RWPE1 (cell line): ENCODE measurements at places on chromosomes 3 and 15.

DNA sequence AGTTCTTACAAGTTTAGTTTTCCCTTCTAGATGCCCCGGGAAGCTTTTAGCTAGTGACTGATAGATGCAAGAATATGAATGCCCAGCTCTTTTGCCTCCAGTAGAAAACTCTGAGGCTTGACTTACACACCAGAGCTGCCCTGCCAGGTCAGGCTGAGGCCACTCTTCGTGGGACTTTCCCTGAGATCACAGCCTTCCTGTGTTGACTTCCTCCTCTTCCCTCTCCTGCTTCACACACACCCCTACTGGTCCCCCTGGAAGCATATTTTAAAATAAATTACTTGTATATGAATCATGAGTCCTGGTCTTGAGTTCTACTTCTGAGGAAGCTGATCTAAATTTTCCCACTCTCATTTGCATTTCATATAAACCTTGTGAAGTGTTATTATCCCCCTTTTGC, 413.7 kb downstream of the PDCD6IP start:
- DNase-seq, result no peak

DNA sequence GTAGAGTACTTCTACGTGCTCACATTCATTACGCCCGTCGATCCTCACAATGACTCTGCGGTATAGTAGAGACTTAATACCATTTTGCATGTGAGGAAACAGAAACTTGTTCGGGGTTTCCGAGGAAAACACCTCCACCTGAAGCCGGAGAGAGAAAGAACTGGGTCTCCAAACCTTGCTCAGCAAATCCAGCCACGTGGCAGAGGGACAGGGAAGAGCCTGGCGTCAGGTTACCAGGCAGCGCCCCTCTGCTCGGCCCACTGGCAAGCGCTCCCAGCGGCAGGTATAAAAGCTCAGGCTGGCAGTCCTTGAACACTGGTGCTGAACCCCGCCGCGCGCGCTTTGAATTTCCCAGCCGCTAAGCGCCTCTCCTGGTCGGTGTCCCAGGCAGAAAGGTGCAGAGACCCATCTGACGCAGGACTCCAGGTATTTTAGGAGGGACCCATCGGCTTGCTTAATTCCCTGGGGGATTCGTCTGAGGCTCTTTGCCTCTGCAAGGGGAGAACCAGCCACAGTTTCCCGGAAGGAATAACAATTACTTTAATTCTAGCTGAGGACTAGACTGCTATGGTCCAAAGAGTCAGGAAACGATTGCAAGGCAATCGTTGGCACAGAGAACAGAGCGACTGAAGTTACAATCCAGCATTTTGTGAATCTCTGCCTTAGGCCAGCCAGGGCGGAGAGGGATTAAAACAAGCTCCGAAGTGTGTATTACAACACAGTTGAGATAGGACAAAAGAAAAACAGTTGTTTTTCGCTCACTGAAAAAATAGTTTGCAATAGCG, at the start of gene C2CD4A:
Gene C2CD4A (plus strand): TSS at position 315 of the 785 bp plus-strand sequence. CDS start 637 bp downstream, outside the sequence.
- DNase-seq, result peak; percentile 57

DNA sequence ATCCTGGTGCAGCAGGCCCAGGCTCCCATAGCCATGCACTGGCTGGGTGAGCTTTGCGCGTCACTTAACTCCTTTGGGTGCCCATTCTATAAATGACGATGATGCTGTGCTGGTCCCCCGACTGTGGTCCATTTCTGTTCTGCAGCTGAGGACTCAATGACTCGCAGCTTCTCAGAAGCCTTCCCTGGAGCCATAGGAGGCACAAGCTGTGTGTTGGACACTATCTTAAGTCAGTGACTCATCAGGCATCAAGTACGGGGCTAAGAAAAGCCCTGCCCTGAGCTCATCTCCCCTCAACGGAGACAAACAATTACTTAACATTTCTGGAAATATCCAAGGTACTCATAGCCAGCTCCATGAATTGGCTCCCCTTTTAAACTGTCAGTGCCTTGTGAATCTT, 13.8 kb upstream of the MUSTN1 start:
- no peak for DNase-seq

DNA sequence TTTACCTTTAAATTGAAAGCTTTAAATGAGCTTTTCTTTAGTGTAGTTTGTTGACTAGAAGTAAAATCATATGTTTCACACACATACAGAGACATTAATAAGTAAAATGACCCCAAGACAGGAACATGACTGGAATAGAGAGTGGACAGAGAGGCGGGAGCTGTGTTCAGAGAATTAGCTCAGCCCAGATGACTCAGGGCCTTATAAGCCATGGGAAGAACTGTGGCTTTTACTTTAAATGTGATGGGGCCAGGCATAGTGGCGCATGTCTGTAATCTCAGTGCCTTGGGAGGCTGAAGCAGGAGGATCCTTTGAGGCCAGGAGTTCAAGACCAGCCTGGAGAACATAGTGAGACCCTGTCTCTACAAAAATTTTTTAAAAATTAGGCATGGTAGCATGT, 26.7 kb downstream of the SACM1L start:
- no peak for DNase-seq

DNA sequence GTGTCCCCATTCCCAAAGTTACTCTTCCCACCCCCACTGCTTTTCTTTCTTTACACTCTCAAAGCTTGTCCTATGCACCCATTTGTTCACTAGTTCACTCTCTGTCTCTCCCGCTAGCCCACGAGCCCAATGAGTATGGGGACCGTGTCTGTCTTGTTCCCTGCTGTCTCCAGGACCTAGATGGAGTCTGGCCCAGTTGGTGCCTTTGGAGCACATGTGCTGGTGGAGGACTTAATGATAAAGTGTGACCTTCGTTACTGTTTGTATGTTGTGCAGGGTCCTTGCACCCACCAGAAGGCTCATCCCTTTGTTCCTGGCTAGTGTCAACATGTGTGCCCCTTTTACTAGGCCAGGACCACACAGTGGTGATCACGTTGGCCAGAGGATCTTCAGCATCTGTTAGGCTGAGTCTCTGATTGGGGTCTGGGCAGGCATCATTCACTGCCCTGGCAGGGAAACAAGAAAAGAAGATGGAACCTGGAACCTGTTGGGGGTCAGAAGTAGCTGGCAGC, 7.4 kb downstream of the CISH start:
- no peak for DNase-seq

DNA sequence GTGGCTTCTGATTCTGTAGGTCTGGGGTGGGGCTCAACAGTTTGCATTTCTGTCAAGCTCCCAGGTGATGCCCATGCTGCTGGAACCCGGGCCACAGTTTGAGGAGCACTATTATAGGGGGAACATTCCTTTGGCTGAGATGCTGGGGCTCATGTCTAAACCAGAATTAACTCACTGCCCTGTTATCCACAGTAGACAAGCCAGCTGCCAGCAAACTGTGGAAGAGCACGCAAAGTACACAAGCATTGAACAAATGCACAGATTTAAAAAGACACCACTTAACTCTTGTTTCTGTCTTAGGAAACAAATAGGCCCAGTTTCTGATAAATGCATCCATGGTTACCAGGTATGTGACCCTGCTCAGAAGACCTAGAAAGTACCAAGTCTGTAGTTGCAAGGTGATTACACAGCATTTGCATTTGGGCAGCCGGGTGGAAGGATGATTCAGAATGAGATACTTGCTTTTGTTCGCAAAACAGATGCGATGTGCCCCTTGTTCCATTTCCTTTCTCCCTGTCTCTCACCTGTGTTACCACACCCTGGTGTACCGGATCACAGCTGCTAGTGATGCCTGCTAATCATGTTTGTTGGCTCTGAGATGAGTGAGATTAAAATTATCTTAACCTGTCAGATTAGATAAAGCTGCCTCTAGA, 12.4 kb downstream of the GYG1 start:
- peak; percentile 34 for DNase-seq

DNA sequence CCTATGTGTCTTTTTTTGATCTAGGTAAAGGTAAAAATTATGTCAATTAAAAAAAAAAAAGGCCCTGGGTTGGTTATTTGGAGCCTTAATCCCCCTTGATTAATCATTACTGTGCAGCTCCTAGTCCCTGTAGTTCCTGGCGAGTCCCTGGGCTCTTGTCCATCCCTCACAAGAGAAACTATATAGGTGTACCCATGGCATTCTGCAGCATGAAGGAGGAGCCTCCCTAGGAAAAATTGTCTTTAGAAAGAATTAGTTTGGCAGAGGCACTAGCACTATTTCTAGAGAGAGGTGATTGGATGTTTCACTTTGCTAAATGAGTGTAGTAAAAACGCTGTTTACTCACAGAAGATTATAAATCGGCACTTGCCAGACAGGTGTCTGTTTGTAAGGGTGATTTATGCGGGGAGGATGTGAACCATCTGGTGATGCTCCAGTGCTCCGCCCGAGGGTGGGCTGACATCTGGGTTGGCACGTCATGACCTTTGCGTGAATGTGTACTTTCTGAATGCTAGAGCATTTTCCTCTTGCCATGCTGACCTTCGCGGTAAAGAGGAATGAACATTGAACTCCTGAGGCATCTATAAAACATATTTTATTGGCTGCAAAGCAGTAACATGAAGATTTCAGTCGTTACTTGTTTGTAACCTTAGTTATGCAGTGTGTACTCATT, 12.6 kb downstream of the PLCL2 start:
- DNase-seq, result no peak

- peak; percentile 64 for DNase-seq
These were observed 48.5 kb upstream of the CHST2 start for GRCh38 chr3:143070977-143071551.

DNA sequence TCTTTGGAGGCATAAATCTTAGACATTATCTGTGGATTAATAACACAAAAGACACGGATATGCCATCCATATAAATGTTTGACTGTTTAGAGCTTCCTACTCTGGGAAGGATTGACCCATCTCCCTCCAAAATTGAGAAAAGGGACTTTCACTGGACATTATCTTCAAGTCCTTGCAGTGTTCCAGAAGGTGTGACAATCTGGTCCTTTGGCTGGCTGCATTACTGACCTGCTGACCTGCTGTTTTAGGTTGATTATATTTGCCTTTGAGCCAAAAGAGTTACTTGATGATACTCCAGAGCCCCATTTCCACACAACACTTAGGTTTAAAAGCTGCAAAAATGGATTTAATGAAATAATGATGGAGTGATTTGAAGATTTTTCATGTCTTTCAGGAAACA, 504.6 kb downstream of the LPP start:
- DNase-seq, result no peak

- DNase-seq, result no peak
These were observed 96.5 kb upstream of the TNFAIP8L3 start for GRCh38 chr15:51191072-51191670.

- no peak for DNase-seq
These were observed 28.2 kb upstream of the BFSP2 start for GRCh38 chr3:133371676-133372075.

DNA sequence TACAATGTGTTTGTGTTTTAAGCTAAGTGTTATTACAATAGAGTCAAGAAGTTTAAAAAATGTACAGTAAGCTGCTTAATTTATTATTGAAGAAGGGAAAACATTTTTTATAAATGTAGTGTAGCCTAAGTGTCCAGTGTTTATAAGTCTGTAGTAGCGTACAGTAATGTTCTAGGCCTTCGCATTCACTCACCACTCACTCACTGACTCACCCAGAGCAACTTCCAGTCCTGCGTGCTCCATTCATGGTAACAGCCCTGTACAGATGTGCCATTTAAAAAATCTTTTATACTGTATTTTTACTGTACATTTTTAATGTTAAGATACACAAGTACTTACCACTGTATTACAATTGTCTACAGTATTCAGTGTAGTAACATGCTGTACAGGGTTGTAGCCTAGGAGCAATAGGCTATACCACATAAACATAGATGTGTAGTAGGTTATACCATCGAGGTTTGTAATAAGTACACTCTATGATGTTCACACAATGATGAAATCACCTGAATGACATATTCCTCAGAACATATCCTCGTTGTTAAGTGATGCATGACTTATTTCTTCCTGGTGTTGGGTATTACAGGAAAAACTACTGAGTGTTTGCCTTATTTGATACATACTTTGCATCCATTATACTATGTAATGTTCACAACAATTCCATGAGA, 156.6 kb upstream of the NUDT16 start:
- DNase-seq, result no peak

DNA sequence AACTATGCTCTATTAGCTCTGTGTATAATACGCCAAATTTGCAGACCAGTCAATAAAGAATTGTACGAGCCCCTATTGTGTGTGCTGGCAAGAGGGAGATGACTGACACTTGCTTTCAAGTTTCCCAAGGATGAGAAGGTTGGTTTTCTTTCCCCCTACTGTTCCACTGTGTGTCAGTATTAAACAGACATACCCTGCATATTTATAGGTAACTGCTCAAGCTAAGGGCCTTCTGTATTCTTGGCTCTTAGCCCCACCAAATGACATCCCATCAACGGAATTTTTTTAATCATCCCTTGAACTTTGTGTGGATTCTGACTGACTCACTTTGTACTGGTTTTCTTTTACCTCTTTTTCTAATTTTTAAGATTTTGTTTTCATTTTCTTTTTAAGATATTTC, 60.6 kb upstream of the GYG1 start:
- DNase-seq, result no peak

DNA sequence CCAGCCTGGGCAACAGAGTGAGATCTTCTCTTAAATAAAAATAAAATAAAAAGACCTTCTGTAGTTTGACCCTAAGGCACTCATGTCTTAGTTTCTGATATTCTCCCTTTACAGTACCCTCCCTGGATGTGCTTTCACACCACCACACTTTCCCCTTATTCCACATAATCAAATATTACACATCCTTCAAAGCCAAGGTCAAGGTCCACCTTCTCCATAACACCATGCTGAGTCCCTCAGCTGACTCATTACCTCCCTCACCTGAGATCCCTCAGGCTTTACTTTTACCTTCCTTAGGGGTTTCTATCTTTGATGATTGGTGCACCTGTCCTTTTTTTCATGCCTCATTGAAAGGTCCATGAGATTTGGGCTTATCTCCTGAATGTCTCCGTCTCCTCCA, 25.5 kb upstream of the MNS1 start:
- no peak for DNase-seq

DNA sequence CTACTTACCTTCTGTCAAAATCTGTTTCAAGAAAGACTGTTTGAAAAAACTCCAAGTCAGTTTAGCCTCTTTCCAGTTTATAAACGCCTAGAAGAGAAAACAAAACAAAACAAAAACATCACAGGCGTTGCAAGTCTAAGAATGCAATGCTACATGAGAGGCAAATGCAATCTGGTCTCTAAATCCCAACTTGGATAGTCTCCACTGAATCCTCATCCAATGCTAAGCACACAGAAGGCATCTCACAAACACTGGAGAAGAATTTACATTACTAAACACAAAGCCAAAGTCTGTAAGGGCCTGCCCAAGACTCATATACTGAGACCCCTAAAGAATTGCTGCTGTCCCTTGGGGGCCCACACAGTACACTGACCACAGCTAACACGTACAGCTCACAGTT, 18.4 kb downstream of the RFT1 start:
- no peak for DNase-seq
